ENCODE measurements at places on chromosomes 1 and 21.

DNA sequence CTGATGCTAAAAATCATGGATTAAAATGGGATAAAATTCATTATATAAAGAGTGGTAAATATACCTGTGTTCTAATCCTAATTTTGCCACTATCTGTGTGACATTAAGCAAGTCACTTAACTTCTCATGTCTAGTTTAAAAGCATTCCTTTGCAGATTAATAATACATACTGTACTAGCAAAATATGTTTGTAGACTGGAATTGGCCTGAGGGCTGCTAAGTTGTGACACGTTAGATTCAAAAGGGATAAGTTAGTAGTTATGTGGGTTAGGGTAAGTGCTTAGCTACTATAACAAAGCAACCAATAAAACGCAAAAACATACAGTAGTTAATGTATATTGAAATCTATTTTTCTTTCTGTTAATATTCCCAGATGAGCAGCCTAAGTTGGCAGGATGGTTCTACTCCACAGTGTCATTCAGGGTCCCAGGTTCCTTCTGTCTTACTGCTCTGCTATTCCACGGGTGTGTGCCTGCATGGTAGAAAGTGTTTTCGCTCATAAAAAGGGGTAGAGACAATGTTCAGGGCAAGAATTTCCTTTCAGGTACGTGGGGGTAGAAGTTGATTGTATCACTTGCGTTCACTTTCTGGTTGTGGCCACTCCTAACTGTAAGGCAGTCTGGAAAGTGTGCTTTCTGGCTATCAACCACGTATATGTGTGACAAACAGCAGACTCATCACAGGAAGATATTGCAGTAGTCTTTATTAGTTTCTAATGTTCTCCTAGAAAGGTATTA lies 239.8 kb downstream of the NFIA start:
- no peak overlapping the region for H3K27ac ChIP-seq
- DNase-seq, result no peak
- no peaks in the 10 kb centered on the region for H3K36me3 ChIP-seq
- peaks cover 2% of the 10 kb centered on the region for H3K4me1 ChIP-seq
- H3K4me3 ChIP-seq, result no peak overlapping the region

DNA sequence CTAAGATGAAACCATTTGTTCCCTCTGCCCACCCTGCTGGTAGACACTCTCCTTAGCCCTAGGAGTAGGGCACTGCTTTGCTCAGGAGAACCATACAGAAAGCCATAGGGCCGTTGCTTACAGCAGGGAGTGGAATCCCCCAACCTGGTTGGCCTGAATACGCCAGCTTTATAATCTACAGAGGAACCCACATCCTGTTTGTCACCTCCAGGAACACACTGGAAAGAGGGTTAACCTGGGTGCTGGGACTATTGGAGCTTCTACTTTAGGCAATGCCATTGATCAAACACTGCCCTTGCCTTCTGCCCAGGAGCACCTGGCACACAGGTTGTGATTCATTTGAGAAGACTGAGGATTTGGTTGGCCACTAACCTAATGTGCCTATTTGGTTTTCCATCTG lies 124.8 kb downstream of the TNR start:
- no peaks in the 10 kb centered on the region for H3K4me1 ChIP-seq
- H3K36me3 ChIP-seq, result no peaks in the 10 kb centered on the region
- no peak overlapping the region for H3K27ac ChIP-seq
- H3K27me3 ChIP-seq, result no peaks in the 10 kb centered on the region
- DNase-seq, result no peak
- H3K4me3 ChIP-seq, result no peak overlapping the region

GRCh38 chr1:39654291-39654690 lies 14.8 kb upstream of the HEYL start:
- peaks cover 3% of the 10 kb centered on the region for H3K27me3 ChIP-seq
- no peak for DNase-seq
- H3K4me3 ChIP-seq, result no peak overlapping the region
- H3K4me1 ChIP-seq, result peaks cover 10% of the 10 kb centered on the region
- no peak overlapping the region for H3K27ac ChIP-seq

GRCh38 chr1:94335950-94336349 lies 82.2 kb upstream of the ABCD3 start:
- peaks cover 11% of the 10 kb centered on the region for H3K27me3 ChIP-seq
- H3K27ac ChIP-seq, result no peak overlapping the region
- no peak overlapping the region for H3K4me3 ChIP-seq
- H3K4me1 ChIP-seq, result no peaks in the 10 kb centered on the region

- no peaks in the 10 kb centered on the region for H3K36me3 ChIP-seq
- DNase-seq, result peak; percentile 56
Observed at GRCh38 chr1:244325056-244325758, 126.5 kb downstream of the ADSS2 start.

GRCh38 chr1:104733866-104734265 lies 984.2 kb downstream of the AMY1C start:
- no peaks in the 10 kb centered on the region for H3K27me3 ChIP-seq
- no peak overlapping the region for H3K4me3 ChIP-seq
- no peak for DNase-seq
- H3K36me3 ChIP-seq, result no peaks in the 10 kb centered on the region

GRCh38 chr1:11383553-11384169 lies 95.3 kb upstream of the DISP3 start:
- H3K27ac ChIP-seq, result no peak overlapping the region
- no peak overlapping the region for H3K4me3 ChIP-seq
- no peaks in the 10 kb centered on the region for H3K4me1 ChIP-seq
- no peaks in the 10 kb centered on the region for H3K36me3 ChIP-seq
- DNase-seq, result no peak
- no peaks in the 10 kb centered on the region for H3K27me3 ChIP-seq

GRCh38 chr1:51660580-51660979 lies 43.7 kb downstream of the OSBPL9 start:
- H3K27ac ChIP-seq, result no peak overlapping the region
- peaks cover 7% of the 10 kb centered on the region for H3K4me1 ChIP-seq
- DNase-seq, result no peak

DNA sequence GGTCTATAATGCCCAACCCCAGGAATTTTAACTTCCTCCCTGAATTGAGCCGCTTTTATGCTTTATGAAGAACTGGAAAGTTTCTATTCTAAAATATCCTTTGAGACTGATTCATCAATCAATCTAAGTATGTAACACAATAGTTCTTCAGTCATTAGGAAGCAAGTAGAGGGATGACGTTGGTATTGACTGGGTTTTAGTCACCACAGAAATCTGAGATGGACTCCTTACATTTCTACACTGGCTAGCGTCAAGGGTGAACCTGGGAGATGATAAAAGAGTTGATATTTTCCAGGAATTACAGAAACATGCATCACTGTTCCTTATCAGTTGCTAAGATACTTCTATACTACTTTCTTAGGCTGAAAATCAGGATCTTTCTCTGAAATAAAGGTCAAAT lies 308.0 kb downstream of the HMCN1 start:
- DNase-seq, result no peak
- no peaks in the 10 kb centered on the region for H3K36me3 ChIP-seq
- H3K27me3 ChIP-seq, result no peaks in the 10 kb centered on the region
- H3K4me3 ChIP-seq, result no peak overlapping the region

GRCh38 chr1:14479865-14480264 lies 118.6 kb upstream of the KAZN start:
- no peaks in the 10 kb centered on the region for H3K27me3 ChIP-seq
- H3K4me1 ChIP-seq, result peaks cover 2% of the 10 kb centered on the region
- no peak overlapping the region for H3K27ac ChIP-seq
- H3K4me3 ChIP-seq, result no peak overlapping the region

DNA sequence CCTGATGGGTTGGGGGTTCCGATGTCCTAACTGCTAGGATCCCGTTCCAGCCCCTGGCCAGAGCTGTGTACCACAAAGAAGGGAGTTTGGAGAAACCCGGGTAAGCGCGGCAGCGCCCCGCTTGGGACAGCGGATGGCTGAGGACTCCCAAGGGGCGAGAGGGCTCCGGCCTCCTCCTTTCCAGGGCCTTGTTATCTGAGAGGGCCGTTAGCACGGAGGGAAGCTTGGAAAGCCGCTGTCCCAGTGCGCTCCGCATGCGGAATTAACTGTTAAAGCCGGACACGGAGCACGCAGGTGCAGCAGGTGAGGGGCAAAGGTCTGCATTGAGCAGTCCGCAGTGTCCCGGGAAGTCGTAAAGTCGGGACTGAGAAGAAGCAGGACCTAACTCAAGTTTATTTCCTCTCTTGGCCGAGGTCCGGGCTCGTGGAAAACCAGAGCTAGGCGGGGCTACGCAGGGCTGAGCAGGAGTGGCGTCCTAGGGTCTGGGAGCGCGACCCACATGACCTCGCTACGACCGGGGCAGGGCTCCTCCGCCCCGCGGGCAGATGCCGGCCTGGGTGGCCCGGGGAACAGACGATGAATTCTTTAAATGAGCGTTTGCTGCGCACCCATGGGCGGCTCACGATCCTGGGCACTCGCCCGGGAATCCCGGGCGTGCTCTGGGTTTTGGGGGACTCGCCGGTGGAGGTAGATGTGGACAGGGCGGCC lies 4.5 kb downstream of the LHX4 start:
- H3K4me3 ChIP-seq, result no peak overlapping the region
- no peaks in the 10 kb centered on the region for H3K36me3 ChIP-seq
- H3K27ac ChIP-seq, result no peak overlapping the region
- no peak for DNase-seq
- H3K27me3 ChIP-seq, result peaks cover 73% of the 10 kb centered on the region

DNA sequence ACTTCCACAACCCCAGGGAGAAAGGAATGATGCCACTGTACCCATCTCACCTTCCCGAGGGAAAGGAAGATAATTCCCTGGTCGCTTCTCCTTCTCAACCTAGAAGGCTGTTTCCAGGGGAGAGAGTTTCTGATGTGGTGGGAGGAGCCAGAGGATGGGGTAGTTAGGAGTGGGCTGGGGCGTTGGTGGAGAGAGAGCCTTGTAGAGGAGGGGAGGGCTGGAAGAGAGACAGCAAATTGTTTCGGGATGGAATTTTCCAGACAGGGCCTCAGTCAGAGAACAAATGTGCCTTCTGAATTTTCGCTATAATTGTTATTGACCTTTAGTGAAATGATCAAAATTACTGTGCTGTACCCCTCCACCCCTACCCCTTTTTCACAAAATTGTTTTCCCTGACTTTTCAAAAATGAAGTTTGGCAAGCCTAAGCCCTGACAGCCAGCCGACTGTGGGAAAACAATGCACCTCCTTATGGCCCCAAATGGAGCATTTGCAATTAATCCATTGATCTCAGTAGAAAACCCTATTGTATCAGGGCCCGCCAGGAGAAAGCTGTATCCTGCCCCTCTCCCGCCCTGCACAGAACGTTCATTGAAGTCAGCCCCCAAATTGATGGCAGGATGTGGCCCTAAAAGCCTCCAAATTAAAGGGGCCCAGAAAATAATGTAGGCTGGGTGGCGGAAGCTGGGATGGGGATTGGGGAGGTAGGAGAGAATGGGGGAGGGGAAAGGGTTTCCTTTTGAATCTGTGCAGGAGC lies 69.1 kb upstream of the JUN start:
- DNase-seq, result no peak
- no peaks in the 10 kb centered on the region for H3K36me3 ChIP-seq
- H3K4me1 ChIP-seq, result peaks cover 16% of the 10 kb centered on the region
- H3K4me3 ChIP-seq, result no peak overlapping the region
- H3K27me3 ChIP-seq, result no peaks in the 10 kb centered on the region

DNA sequence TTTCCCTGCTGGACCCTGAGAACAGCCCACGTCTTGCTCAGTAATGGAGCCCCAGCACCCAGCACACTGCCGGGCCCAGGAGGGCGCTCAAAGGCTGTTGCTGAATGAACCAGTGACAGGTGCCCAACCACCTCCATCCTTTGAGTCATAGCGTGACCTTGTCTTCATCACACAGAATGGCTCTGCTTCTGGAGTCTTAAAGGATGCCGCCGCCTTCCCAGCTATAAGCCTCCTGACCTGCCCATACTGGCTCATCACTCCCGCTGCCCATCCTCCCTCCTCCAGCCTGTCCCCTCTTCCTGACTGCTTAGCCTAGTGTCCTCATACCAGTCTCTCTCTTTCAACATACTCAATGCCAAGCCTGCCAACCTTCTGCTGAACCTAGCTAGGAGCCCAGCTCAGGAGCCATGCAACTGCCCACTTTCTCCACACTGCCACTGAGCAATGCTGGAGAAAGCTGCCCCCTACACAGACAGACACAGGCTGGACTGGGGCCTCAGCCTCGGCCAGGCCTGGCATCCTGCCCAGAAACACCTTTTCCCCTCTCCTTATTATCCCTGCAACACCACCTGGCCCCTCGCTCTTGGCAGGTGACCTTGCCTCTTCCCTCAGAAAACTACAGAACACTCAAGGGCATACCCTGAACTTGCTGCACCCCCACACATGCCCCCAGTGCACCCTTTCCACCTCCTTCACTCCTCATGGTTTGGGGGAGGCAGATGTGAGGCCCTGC lies 14.1 kb downstream of the TTC39A start:
- no peaks in the 10 kb centered on the region for H3K36me3 ChIP-seq
- H3K4me3 ChIP-seq, result no peak overlapping the region
- peaks cover 10% of the 10 kb centered on the region for H3K4me1 ChIP-seq
- no peaks in the 10 kb centered on the region for H3K27me3 ChIP-seq

GRCh38 chr1:53517821-53518352 lies 58.7 kb downstream of the DMRTB1 start:
- no peaks in the 10 kb centered on the region for H3K4me1 ChIP-seq
- no peaks in the 10 kb centered on the region for H3K36me3 ChIP-seq
- no peak for DNase-seq
- H3K27me3 ChIP-seq, result no peaks in the 10 kb centered on the region
- no peak overlapping the region for H3K4me3 ChIP-seq

DNA sequence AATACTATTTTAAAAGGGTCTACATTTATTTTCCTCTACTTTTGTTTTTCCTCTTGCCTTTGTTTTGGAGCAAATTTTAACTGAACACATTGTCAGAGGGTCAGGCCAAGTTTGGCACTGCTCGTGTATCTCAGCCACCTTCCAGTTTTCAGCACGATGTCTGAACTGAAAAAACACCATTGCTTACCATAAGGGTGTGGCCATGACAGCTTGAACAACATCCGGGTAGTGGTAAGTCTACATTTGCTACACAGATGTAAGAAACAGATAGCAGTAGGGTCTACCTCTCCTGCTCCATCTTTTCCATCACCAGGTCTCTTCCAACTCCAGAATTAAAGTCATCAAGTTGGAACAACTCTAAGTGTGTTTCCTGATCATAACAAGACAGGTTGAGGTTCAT lies 4.2 kb downstream of the HIVEP3 start:
- no peaks in the 10 kb centered on the region for H3K36me3 ChIP-seq
- H3K4me3 ChIP-seq, result no peak overlapping the region
- DNase-seq, result no peak
- no peaks in the 10 kb centered on the region for H3K27me3 ChIP-seq
- H3K4me1 ChIP-seq, result peaks cover 6% of the 10 kb centered on the region

- H3K36me3 ChIP-seq, result no peaks in the 10 kb centered on the region
- H3K27ac ChIP-seq, result peak overlapping the region; percentile 93
- peaks cover 15% of the 10 kb centered on the region for H3K4me1 ChIP-seq
- DNase-seq, result peak; percentile 89
- no peaks in the 10 kb centered on the region for H3K27me3 ChIP-seq
- peak overlapping the region; percentile 78 for H3K4me3 ChIP-seq
Observed at GRCh38 chr1:15885701-15886610, 38.4 kb downstream of the SPEN start.

GRCh38 chr1:115189814-115190539 lies 100.7 kb upstream of the TSPAN2 start:
- no peaks in the 10 kb centered on the region for H3K27me3 ChIP-seq
- H3K4me3 ChIP-seq, result no peak overlapping the region
- peaks cover 16% of the 10 kb centered on the region for H3K4me1 ChIP-seq
- DNase-seq, result peak; percentile 49

- no peak overlapping the region for H3K4me3 ChIP-seq
- H3K27ac ChIP-seq, result no peak overlapping the region
- H3K27me3 ChIP-seq, result peaks cover 11% of the 10 kb centered on the region
- no peaks in the 10 kb centered on the region for H3K36me3 ChIP-seq
Observed at GRCh38 chr1:211490821-211491415, 1.0 kb downstream of the RD3 start.

All from fibroblast of lung (primary cell).